SJSA1 (cell line): ENCODE measurements at places on chromosomes 4 and X. TPM values are rescaled to one million over a fixed set of nuclear protein-coding genes. Genes with fewer than 3 reads are reported as not detected.

The NRK gene
- total RNA-seq: not detected in 2 replicates

The MAGEA2 gene
- not detected in 2 replicates for total RNA-seq

- DNase-seq: no peak
Observed at GRCh38 chr4:121648516-121648915, 48.3 kb downstream of the ANXA5 start.

GRCh38 chrX:87621697-87622096 is 104.1 kb downstream of the KLHL4 start:
- no peak for DNase-seq

GRCh38 chr4:99447513-99447912 is 12.4 kb upstream of the ADH7 start:
- DNase-seq: no peak

DNA sequence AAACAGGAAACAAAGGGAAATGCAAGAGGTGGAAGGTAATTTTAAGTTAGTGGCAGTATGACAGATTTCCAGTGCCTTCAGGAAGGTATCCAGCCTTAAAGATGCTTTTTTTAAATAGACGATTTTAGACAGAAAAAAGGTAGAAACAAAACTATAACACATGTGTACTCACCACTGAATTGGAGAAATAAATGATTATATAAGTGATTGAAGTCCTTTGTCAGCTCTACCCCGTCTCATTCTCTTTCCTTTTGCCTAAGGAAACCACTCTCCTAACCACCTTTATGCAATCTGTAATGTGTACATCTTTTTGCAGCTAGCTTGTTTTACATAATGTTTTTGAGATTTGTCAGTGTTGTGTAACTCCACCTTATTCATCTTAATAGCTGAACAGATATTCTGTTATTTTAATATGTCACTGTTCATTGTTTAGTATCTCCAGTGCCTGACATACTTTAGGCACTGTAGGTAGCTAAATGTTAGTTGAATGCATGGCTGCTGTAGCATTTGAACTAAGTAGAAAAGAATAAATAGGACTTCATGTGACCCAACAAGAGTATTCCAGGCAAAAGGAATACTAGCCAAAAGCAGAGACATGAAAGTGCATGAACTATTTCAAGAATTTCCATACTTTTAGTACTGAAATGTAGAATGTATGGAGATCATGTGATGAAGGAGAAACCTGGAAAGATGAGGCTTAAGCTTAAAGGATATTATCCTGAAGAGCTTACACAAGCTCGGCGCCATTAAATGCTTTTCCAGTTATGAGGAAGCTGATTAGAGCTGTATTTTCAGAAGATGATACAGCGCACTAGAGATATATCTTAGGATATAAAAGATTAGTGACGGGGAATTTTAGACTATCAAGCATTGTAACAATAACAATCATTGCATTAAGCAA is 865 bp downstream of the FAM200B start:
- DNase-seq: no peak

DNA sequence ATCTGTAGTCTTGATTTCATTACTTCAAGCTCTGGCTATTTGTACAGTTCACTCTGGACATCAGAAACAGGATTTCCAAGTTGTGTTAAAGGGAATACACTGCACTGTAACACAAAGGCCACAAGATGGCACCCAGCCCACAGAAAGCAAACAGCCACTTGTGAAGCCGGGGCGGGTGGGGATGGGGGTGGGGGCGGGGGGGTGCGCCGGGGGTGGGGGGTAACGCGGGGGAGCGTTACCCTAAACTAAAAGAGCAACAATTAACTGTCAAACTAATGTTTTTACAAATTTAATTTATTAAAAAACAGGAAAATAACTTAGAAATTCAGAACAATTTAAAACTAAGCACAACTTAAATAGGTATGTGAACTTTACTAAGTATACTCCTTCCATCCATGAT is 27.3 kb downstream of the PRDX4 start:
- DNase-seq: no peak

DNA sequence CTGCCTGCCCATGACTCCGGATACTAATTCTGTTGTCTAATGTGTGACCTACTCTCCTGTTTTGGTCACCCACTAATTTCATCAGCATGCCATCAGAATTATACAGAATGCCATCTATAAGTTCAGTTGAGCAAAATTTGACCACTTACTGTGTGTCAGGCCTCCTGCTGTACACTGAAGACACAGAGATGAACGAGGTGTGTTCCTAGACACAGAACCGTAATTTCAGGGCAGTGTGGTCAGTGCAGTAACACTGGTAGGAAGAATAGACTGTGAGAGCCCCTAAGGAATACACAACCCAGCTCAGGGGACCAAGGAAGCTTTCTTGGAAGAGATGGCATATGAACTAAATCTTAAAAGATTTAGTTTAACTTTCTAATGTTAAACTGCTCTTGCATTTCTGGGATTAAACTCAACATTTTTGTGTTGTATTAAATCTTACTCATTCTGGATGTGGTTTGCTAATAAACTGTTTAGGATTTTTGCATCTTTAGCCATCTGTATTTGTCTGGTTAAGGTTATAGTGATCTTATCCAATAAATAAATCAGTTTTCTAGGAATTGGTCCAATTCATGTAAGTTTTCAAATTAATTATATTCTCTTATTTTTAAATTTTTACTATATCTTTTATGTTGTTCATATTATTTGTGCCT is 34.3 kb downstream of the KANTR start:
- no peak for DNase-seq
